ENCODE measurements at places on chromosomes 16 and 17.
A peak's percentile ranks its signal among the peaks of the same experiment; 100 is the strongest.

DNA sequence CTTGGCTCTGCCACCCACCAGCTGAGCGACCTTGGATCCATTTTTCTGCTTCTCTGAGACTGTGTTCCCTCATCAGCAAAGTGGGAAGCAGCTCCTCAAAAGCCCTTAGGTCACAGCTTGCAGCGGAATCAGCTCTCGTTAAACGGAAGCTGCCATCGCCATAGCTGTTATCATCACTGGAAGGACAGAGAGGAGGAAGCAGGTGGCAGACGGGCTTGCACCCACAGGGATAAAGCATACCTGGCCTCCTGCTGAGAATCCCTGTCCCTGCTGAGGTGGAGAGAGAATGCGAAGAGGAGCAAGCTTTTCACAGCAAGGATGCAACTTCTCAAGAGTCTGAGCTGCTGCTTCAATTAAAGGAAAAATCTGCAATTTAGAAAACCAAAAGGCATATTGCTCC, 106.6 kb downstream of the CLEC16A start:
- no peak for DNase-seq

GRCh38 chr16:57092786-57093411, 516 bp downstream of the CPNE2 start:
- no peak for DNase-seq

- no peak for DNase-seq
These were observed 663 bp downstream of the CYB5D1 start for GRCh38 chr17:7858522-7858810.

DNA sequence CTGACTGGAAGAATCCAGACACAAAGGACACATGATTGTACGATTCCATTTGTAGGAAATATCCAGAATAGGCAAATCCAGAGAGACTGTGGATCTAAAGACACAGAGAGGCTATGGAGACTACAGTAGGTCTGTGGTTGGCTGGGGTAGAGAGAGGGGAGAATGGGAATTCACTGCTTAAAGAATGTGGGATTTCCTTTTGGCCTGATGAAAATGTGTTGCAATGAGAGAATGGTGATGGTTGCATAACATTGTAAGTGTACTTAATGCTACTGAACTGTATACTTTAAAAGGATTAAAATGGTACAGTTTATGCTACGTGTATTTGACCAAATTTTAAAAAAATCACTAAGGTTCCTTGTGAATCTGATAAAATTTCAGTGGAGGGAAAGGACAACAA, 62.1 kb downstream of the GPRC5B start:
- DNase-seq = no peak

DNA sequence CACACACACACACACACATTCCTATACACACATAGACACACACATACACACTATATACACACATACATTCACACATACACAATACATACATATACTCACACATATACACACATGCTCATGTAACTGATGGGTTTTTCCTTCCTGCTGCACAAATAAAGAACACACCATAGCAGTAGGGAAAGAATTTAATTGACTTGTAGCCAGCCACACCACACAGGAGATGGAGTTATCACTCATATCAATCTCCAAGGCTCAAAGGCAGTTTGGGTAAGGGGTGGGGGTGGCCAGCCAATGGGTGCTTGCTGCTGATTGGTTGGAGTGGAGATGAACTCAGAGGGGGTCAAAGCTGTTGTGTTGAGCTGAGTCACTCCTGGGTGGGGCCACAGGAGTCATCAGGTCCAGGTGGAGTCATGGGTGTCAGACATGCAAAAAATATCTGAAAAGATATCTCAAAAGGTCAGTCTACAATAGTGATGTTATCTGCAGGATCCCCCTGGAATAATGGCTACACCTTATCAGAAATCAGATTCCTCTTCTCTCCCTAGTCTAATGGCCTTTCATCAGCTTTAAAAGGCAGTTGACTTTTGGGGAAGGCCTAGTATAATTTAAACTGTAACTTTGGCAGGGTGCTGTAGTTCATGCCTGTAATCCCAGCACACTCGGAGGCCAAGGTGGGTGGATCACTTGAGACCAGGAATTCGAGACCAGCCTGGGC, 46.1 kb downstream of the WSB1 start:
- DNase-seq = no peak

- DNase-seq = no peak
These were observed at the start of gene GRB7 for GRCh38 chr17:39737760-39738567. Gene GRB7 (plus strand): TSS chr17:39737938. CDS start chr17:39742302, 4,364 bp downstream.

DNA sequence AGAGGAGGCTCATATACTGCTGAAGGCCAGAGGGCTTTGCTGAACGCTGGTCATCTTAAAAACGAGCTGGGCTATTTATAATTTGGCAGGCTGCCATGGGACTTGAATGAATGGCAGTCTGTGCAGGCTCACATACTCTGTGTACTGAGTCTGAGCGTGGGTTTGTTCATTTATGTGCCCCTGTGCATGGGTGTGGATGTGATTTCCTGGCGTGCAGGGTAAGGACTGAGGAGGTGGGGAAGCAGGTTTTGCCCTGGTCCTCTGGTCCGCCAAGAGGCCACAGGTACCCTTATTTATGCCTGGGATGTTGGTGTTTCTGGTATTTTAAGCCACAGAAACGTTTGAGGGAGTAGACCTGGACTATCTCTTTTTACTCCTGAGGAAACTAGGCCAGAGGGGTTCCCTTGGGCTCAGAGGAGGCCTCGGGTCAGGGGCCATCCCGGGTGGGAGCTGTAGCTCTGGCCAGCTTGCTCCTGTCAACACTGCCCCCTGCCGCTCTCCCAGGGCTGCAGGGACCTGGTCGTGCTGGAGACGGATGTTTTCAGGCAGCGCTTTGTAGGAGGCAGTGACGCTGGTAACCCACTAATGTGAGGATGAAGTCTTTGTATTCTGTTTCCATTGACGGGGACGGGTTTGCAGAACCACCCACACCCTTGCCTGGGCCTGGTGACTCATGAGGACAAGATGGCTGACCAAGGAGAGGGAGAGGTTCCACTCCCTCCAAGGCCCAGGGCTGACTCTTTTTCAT, 184.4 kb downstream of the MSI2 start:
- DNase-seq = peak; percentile 35

- no peak for DNase-seq
These were observed 6.5 kb upstream of the CACNA1H start for GRCh38 chr16:1146409-1146808.

- DNase-seq = no peak
These were observed 16.8 kb downstream of the ZNF750 start for GRCh38 chr17:82823004-82823403.

- DNase-seq = no peak
These were observed 48.9 kb downstream of the IRX6 start for GRCh38 chr16:55372792-55373488.

GRCh38 chr16:81612351-81613163, 166.5 kb upstream of the PLCG2 start:
- no peak for DNase-seq

- DNase-seq = peak; percentile 37
These were observed 58.1 kb upstream of the CRISPLD2 start for GRCh38 chr16:84761448-84762368.

DNA sequence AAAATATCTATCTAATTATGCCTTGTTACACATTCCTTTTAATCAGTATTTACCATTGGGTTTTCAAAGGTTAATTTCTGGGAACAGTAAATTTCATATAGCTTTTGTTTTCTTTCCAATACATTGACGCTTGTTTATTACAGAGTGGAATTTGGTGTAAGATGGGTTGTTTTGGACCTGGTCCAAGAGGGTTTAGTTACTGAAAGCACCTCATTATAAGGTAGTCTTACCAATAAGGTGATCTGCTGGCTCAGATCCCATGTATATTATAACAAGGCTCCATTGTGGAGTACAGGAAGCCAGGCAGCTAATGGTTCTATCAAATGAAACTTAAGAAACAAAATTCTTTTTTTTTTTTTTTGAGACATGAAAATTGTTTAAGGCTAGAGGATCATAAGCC, 87.3 kb upstream of the NACA2 start:
- no peak for DNase-seq

- no peak for DNase-seq
These were observed 45.5 kb upstream of the SDK2 start for GRCh38 chr17:73689596-73690275.

GRCh38 chr16:85707528-85708095, 18.9 kb upstream of the GINS2 start:
- DNase-seq = no peak

DNA sequence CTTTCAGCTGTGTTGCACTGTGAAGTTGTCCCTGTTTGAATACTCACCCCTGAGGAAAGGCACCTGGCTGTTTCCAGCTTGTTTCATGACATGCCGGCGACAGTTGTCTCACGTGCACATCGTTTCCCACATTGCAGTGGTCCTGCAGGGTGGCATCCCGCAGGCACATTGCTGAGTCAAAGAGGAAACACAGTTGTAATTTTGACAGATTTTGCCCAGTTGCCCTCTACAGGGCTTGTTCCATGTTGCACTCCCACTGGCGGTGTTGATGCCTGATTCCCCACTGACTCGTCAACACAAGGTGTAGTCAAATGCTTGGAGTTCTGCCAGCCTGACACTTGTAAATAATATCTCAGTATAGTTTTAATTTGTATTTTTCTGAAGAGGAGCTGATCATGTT, 23.8 kb downstream of the EPN2 start:
- DNase-seq = no peak

- peak; percentile 65 for DNase-seq
These were observed 2.8 kb upstream of the MMP15 start for GRCh38 chr16:58022601-58023371.

- DNase-seq = no peak
These were observed 31.5 kb upstream of the APOH start for GRCh38 chr17:66260688-66261087.

DNA sequence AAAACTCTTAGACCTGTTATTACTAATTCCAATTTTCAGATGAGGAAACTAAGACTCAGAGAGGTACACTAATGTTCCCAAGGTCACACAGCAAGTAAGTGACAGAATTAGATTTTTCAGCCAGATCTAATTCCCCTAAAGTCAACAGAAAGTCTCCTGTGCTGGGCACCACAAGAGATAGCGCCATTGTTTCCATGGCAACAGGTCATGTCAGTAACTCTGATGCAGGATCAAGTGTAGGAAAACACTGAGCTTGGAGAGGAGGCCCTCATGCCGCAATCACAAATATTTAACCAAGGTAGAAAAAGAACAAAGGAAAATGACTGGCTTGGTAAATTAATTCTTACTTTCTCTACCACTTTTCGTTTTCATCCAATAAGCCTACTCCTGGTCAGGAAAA, 166.0 kb upstream of the CDH13 start:
- DNase-seq = no peak

GRCh38 chr17:81049973-81050551, 15.1 kb downstream of the BAIAP2 start:
- DNase-seq = no peak

GRCh38 chr16:23406546-23407240, 46.3 kb downstream of the COG7 start:
- DNase-seq = no peak

DNA sequence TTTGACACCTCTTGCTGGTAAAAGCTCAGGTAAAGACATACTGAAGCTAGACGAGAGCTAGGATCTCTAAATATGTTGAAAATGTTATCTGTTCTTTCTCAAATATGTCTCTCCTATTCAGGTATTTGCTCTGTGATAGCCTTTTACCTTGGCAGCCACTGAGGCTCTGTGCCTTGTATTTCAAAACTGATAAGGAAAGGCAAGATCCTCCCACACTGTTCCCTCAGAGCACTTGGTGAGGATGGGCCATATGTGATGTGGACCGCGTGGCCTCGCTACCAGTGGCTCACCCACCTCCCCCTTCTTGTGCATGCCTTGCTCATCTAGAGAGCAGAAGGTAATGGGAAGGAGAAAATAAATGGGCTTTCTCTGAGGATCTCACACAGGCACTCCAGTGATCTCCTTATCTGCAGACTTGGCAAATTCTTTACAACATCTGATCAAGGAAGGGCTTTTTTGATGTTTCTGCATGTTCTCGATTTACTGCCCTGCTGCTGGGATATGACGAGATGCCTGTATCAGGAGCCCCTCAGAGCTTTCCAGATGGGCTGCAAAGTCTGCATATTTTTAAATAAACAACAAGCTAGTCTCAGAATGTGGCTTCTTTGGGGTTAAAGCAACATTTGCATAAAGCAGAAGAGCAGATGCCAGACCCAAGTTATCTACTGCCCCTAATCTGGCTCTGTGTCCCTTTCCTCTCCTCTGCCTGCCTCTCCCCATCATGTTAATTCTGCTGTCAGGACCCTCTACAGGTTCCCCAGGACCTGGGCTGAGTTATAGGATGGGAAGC, 16.9 kb downstream of the HOXB1 start:
- DNase-seq = no peak

DNA sequence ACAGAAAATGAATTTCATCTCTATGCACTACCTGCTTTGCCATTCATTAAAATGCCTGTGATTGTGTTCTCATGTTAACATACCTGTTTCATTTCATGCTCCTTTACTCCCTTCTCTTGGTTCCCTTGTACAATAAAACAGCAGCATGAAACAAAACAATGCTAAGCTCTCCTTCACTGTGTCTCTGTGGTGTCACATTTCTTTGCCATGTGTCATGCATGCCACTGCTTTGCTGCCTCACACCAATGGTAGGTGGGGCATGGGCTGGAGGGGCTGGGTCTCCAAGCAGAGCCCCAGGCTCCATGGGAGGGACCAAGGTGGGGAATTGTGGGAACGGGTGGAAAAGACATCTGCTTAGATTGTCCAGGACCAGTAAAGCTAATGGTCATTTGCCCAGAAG, 83.6 kb downstream of the RGS9 start:
- no peak for DNase-seq

DNA sequence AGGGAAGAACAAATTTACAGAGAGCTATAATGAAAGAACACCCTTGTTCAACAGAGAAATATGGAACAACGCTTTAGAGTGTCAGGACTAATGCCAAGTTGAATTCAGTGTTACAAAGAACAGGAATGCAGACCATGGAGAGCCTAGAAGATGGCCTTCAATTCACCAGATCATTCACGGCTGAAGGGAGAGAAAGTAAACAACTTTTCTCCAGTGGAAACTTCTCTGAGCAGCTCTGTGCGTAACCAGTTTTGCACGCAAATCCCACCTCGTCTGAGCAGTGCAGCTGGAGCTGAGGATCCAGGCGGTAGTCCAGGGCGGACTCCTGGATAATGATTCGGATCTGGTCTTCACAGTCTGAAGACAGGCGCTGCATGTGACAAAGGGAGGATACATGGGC, 40.5 kb upstream of the CLEC18B start:
- no peak for DNase-seq

DNA sequence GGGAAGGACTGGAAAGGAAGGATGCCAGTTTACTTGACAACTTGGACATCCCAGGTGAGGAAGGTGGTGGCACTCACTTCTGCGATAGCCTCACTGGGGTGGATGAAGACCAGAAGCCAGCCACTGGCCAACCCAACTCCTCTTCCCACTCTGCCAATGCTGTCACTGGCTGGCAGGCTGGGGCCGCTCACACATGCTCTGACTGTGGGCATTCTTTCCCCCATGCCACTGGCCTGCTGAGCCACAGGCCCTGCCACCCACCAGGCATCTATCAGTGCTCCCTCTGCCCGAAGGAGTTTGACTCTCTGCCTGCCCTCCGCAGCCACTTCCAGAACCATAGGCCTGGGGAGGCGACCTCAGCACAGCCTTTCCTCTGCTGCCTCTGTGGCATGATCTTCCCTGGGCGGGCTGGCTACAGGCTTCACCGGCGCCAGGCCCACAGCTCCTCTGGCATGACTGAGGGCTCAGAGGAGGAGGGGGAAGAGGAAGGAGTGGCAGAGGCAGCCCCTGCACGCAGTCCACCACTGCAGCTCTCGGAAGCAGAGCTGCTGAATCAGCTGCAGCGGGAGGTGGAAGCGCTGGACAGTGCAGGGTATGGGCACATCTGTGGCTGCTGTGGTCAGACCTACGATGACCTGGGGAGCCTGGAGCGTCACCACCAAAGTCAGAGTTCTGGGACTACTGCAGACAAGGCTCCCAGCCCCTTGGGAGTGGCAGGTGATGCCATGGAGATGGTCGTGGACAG, 4.5 kb downstream of the ZNF646 start:
- DNase-seq = no peak

- no peak for DNase-seq
These were observed 6.2 kb upstream of the MEOX1 start for GRCh38 chr17:43667947-43668348.
